ENCODE measurements at places on chromosomes 13 and 19.

DNA sequence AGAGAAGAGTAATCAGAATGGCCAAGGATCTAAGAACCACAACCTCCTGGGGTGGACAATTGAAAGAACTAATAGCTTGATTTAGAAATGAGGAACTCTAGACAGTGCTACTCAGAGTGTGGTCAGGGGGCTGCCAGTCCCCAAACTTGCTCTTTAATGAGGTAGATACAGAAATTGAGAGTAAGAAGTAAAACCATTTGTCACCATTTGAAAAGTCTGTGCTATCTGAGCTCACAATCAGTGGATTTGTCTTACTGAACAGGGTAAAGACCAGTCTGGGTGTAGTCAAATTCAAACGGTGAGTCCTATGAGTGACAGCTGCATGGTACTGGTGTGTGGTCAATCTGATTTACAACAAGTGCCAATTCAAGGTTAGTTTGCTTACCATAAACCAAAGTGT, 118.9 kb downstream of the KL start:
- no peak for DNase-seq

DNA sequence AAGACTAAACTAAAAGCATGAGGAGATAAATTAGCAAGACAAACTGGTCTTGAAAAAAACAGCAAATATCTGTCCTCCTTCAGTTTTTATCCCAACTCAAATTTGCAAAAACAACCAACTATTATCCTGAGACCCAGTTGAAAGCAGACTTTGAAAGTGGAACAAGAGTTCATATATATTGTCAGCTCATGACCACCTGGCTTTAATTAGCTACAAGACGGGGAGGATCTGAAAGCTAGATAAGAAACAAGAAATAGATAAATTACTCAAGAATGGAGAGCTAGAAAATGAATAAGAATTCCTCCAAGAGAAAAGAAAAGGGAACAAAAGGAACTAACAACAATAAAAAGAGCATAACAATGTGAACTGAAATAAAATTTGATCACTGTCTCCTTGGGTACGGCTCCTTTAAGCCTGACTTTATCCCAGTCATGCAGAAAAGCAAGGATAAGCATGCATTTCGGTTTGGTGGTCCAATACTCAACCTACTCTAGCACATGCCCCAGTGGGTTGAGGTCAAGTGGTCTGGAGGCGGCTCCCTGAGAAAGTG, 246.9 kb downstream of the DCLK1 start:
- DNase-seq = no peak

DNA sequence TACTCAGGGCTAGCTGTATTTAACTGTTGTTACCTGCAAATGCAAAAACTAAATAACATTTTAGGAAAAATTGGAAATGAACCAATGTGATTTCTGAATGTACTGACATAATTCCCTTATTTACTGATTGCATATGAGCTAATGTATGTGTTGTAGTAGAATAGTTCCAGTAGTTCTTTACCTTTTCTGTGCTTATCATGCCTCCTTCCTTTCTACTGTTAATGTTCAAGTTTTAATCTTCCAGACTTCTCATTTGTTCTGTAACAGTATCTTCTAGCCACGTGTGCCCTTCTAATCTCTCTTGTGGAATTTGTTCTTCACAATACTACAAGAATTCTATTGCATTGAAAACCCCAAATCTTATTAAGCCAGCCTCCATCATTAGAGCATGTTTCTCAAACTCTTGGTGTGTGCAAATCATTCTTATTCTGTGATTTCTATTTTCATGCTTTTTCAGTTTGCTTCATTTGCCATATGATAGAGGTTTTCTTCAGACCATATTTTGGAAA, 17.7 kb downstream of the LSM14A start:
- no peak for DNase-seq

DNA sequence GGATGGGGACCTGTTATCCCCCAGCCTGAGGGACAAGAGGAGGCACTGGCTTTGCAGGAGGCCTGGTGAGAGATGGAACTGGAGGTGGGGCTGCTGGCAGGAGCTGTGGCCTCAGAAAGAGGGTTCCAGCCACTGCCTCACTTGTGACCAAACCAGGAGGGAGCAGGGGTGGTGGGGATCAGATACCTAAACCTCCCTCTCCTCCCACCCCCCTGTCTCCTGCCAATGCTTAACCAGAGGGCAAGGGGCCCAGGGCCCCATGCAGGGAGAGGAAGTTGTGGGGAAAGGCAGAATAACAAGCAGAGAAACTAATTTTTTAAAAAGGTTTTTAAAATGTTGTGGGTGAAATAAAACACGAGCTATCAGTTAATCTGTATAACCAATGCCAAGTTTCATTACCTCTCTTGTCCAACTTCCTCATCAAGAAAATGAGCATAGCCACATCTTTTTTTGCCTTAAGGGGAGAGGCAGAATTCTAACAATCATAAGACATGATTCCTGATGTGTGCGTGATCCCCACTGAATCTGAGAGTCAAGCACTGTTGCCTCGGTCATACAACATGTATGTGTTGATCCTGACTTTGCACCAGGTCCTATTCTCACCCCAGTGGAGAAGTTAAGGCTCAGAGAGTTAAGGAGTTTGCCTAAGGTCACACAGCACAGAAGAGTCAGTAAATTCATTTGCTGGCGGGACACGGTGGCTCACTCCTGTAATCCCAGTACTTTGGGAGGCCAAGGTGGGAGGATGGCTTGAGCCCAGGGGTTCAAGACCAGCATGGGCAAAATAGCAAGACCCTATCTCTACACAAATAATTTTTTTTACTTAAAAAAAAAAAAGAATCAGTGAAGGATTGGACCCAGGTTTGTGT, 12.9 kb downstream of the FXYD5 start:
- DNase-seq = no peak

- DNase-seq = no peak
Observed at GRCh38 chr19:2721570-2722540, 683 bp upstream of the DIRAS1 start.

DNA sequence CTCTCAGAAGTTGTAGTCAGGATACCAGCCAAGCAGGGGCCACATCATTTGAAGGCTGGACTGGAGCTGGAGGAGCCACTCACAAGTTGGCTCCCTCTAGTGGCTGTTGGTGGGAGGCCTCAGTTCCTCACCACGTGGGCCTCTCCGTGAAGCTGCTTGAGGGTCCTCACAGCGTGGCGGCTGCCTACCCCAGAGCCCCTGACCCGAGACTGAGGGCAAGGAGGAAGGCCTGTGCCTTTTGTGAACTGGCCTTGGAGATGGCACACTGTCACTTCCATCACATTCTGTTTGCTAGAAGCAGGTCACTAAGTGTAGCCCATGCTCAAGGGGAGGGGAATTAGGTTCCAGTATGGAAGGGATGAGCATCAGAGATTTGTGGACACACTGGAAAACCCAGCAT, 14.6 kb downstream of the GNA11 start:
- DNase-seq = peak; percentile 27

DNA sequence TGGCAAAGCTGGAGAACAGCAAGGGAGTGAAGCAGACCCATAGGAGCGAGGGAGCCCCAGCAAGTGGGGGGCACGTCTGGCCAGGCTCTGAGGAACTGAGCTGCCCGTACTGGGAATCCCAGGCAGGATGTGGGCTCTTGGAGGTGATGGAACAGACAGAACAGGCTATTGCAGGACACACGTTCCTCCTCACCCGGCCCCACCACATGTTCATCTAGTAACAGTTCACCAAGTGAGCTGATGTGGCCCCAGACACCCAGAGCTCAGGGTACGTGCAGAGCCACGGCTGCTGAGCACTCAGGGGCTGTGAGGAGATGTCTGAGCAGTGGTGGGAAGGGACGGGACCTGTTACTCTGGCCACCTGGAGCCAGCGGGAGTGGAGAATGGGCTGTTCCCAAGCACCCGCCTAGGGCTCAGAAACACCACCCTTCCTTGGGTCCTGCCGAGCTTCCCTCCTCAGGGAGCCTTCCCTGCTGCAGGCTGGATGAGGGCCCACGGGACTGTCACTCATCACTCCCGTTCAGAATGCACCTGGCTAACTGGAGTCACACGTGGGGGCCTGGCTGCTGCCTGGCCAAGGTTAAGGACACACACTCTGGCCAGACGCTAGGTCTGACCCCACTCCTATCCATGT, 18.4 kb downstream of the ELL start:
- no peak for DNase-seq

GRCh38 chr19:58038688-58039204, 4.9 kb downstream of the ZSCAN1 start:
- no peak for DNase-seq

- no peak for DNase-seq
Observed at GRCh38 chr19:5181329-5181728, 159.3 kb downstream of the PTPRS start.

GRCh38 chr19:289651-290371, 1.4 kb downstream of the PLPP2 start:
- no peak for DNase-seq

DNA sequence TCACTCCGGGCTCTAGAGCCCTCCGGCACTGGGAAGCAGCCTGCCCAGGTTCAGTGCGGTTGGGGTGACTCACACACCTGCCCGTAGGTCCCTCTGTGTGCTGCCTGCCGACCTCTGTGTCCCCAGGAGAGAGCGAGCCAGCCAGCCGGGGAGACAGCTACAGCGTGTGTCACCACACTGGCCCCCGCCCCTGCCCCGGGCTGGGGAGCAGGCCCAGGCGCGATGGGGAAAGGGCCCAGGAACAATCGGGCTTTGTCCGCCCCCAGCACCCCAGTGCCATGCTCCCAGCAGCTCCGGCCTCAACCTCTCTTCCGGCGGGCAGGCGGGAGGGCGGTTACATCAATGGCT, at the start of gene KLK6:
KLK6 (minus strand) TSS at position 179 of the 348 bp plus-strand sequence. CDS start 1,487 bp downstream, outside the sequence.
- DNase-seq = no peak

DNA sequence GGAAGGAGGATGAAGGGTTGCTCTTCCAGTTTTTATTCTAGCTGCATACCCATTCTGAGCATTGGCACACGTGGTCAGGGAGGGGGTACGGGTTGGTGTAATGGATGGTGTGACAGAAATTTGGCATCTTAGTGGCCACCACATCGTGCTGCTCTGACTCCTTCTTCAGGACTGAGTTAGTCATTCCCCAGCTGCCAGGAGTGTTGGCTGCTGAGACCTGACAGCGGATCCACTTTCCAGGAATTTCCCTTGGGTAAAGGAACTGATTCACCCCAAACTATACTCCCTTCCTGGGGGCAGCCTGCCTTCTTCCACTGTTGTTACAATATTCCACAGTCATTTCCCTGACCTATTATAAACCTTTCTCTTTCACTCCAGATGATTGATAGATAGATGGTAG, 595.5 kb upstream of the KLHL1 start:
- DNase-seq = no peak

DNA sequence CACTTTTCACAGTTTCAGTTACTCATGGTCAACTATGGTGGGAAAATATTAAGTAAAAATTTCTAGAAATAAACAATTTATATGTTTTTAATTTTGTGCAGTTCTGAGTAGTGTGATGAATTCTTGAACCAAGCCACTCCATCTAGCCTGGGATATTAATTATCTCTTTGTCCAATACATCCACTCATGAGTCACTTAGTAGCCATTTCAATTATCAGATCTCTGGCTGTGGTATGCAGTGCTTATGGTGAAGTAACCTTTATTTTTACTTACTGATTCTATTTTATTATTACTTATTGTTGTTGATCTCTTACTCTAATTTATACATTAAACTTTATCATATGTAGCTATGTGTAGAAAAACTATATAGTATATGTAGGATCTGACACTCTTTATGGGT, 128.9 kb upstream of the KLHL1 start:
- DNase-seq = no peak

DNA sequence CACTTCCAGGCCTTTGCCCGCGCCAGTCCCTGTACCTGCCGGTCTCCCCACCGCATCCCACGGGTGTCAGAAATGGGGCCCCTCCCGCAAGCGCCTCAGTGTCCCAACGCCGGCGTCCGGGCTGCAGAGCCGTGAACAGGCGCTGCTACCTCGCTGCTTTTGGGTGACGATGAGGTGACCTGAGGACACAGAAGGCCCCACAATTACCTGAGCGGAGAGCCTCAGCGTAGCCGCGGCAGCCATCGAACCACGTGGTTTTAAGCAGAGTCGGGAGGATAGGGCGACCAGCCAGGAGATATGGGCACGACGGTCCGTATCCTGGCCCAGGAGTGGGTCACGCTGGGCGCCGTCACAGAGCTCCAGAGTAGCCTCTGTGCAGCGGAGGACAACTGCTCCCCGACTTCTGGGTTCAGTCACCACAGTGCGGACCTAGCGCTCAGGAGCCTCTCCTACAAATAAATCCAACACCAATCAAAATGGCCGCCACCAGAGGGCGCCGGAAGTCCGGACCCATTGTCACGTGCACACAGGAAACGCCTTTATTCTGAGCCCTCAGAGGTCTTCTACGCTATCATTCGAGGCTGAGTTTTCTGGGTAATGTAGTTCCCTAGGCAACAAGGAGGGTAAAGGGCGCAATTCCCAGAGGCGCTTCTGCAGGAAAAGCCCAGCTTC, at the start of gene ZNF814:
ZNF814 (minus strand) TSS at position 478 of the 672 bp plus-strand sequence; CDS start at position 243, 235 bp downstream.
- DNase-seq = peak; percentile 43

DNA sequence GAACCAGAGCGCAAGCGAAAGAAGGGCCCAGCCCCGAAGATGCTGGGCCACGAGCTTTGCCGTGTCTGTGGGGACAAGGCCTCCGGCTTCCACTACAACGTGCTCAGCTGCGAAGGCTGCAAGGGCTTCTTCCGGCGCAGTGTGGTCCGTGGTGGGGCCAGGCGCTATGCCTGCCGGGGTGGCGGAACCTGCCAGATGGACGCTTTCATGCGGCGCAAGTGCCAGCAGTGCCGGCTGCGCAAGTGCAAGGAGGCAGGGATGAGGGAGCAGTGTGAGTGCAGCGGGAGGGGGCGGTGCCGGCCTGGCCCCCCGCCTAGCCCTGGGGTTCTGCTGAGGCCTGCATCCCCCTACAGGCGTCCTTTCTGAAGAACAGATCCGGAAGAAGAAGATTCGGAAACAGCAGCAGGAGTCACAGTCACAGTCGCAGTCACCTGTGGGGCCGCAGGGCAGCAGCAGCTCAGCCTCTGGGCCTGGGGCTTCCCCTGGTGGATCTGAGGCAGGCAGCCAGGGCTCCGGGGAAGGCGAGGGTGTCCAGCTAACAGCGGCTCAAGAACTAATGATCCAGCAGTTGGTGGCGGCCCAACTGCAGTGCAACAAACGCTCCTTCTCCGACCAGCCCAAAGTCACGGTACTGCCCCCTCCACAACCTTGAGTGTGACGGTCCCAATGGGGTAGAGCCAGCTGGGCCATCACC, 2.1 kb downstream of the NR1H2 start:
- DNase-seq = no peak

GRCh38 chr19:55345818-55346724, 6.4 kb downstream of the KMT5C start:
- no peak for DNase-seq
